ENCODE measurements at places on chromosomes 7 and 10.

- no peak for DNase-seq
Observed at GRCh38 chr7:81210137-81211064, 291.6 kb upstream of the SEMA3C start.

DNA sequence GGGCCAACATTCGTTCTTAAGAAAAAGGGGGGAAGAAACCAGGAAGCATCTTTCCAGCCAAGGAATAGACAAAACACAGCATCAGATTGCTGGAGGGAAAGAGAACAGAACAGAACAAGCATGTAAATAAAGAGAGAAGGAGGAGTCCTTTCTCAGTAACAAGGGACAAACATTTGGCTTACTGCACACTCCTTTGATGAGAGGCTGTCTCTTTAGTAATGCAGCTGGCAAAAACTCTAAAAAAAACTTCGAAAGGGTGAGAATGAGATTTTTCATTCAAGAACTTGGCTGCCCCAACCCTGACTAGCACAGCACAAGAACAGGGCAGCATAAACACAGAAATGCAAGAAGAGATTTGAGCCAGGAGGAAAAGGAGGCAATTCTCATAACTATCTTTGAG lies 38.9 kb upstream of the IL6 start:
- no peak for DNase-seq

- DNase-seq = no peak
Observed at GRCh38 chr10:13759168-13759567, 172.4 kb downstream of the PRPF18 start.

DNA sequence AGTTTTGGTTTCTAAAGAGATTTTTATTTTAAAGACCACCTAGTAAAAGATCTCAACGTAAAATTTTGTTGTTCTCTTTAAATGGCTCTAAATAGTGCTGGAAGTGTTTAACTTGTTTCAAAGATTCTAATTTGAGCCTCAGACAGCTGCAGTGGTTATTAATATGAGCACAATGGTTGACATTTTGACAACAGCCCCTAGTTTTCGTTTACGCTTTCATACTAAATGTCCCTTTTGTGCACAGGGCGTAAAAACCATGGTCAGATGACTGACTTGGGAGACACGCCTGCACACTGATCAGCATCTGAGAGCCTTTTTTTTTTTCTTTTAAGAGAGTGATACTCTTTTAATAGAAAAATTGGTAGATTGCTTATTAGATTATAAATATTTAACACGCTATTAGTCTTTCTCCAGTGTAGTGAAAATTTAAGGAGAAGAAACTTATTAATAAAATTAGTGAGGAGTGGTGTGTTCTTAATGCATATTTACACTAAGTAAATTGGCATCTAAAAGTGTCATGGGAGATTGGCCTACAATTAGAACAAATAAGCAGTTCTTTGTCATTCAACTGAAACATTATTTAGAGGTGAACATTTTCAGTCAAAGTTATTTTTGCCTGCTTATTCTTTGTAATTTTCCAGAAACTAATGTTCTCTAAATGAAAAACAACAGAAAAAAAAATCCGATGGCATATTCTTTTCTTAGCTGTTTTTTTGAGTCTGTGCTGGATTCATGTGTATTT lies 182.8 kb upstream of the PHYHIPL start:
- no peak for DNase-seq

- DNase-seq = no peak
Observed at GRCh38 chr7:51660516-51660915, 343.9 kb upstream of the COBL start.

DNA sequence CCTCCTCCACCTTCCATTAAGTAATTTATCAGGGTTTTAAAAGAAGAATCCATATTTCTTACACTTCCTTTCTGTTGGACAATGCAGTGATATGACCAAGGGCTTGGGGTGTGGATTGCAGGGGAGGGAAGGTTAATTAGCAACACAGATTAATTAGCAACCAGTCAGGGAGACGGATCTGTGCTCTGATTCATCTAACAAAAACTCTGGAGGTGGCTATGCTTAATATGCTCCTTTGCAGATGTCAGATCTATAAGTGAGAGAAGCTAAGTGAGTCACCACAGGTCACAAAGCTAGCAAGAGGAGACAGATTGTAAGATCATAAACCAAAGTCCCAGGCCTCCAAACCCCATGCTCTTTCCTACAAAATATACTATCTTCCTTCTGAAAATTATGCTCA lies 178.8 kb upstream of the ITGB1 start:
- DNase-seq = no peak

DNA sequence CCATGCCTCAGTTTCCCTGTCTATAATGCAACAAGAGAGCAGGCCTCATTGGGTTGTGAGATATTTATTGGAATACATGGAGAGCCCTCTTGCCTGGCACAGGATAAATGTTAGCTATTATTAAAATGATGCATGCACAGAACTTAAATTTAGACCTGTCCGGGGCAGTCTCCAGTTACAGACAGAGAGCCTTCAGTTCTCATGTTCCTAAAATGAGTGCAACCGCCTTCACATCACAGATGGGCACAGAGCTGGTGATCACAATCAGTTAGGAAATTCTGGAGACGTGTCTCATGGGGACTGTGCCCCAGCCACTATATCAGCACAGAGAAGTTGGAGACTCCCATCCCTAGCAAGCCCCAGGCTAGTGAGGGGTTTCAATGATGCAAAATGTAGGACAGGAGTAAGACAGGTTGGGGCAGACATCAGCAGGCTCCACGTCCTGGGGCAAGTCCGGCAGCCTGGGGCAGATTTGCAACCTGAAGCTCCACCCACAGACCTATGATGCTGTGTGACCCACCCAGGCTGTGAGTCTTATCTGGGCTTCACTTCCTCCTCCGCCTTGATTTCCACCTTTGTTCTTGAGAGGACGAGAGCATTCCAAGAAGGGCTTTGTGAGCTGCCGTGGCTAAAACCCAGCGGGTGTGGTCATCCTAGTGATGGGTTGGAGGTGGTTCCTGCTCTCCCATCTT lies 49.4 kb downstream of the CXCL12 start:
- no peak for DNase-seq

GRCh38 chr7:48250441-48250951 lies 79.2 kb downstream of the ABCA13 start:
- no peak for DNase-seq

- DNase-seq = no peak
Observed at GRCh38 chr7:87608431-87608830, 7.7 kb upstream of the ABCB1 start.

- no peak for DNase-seq
Observed at GRCh38 chr10:75650648-75651047, 219.2 kb downstream of the LRMDA start.

GRCh38 chr10:4653160-4653559 lies 172.8 kb upstream of the AKR1E2 start:
- DNase-seq = no peak

- no peak for DNase-seq
Observed at GRCh38 chr10:59234816-59235429, 58.5 kb downstream of the PHYHIPL start.

GRCh38 chr7:84040355-84040754 lies 154.2 kb downstream of the SEMA3A start:
- no peak for DNase-seq

- no peak for DNase-seq
Observed at GRCh38 chr7:40833888-40834234, 699.1 kb downstream of the SUGCT start.

GRCh38 chr7:66877577-66878300 lies 43.3 kb upstream of the TMEM248 start:
- DNase-seq = no peak
